ENCODE measurements at places on chromosomes 13 and 19.

GRCh38 chr13:114226699-114227323 lies 7.9 kb upstream of the CDC16 start:
- peak; percentile 92 for DNase-seq

DNA sequence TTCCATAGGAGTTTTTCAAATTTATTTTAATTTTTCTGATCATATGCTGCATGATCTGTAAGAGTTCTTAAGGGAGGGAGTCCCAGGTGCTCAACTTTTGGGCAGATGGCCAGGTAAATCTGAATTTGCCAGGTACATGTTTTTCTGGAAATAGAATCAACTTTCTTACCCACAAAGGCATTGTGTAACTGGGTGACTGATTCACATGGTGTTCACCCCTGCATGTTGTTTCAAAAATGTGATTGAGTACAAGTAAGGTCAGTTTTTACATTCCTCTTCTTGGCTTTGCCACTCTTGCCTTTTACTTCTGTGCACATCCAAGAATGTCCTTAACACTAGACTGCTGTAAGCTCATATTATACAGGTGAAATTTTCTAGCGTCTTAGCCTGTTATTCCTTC lies 30.4 kb downstream of the RB1 start:
- no peak for DNase-seq

- peak; percentile 54 for DNase-seq
Observed at GRCh38 chr13:39016787-39017186, 21.1 kb downstream of the PROSER1 start.

DNA sequence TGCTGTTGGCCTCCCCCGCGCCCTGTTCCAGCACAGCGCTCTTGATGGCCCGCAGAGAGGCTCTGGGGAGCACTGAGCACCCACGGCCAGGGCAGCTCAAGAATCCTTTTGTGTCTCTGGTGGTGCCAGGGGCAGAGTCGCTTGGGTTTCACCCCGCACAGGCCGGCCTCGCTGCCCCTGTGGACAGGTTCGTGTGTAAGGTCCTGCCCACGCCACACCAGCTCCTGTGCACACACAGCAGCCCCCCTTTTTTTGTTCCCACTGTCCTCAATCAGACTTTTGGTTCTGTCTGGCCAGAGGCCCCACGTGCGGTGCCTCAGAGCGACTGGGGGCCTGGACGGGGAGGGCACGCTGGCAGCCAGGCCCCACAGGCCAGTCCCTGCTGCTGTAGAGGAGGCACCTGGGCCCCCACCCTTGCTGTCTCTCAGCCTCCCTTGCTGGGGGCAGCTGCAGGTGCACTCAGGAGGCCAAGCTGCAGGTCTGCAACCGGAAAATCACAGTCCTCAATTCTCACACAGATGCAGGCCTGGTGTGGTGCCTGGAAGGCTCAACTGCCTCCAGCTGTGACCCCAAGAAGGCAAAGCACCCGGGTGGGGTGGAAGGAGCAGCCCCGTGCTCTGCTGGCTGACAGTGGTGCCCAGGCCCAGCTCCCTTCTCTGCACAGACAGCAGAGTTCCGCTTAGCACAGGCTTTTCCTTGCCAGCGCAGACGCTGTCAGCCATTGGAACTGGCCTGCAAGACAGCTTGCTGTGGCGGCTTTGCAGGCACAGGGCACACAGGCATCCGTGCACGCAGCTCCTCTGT lies 12.6 kb upstream of the F7 start:
- no peak for DNase-seq

DNA sequence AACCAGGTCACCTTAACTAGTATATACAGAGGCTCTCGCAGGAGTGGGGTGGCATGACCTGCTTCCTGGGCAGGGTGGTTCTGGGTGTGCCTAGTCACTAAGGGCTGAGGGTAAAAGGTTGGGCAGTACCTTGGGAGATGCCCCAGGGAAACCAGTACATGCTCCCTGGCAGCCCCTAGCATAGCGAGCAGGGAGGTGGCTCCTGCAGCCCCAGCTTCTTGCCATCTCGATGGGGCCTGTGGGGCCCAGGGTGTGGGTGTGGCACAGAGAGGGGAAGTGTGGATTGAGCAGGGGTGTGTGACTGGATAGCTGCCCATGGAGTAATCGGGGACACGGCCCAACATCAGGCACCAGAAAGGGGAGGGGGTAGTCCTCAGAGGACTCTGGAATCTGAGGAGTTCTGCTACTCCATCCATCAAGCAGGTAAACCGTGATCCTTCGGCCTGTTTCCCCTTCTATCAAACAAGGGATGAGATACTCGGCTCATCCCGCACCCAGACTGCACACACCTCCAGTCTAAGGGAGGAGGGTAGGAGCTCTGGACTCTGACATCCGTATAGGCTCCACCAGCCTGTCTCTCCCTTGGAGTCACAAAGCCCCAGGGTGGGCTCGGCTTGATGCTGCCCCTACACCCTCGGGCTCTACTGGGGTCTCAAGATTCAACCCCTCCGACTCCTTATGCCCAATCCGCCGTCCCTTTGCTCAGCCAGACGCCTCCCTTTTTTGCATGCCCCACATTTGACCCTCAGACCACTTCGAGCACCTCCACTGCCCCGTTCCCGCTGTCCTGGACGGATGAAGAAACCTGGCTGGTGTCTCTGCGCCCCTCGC lies 1.1 kb downstream of the ZBTB45 start:
- peak; percentile 67 for DNase-seq

GRCh38 chr13:52012512-52012836 lies 276 bp downstream of the ALG11 start:
- DNase-seq, result no peak

- no peak for DNase-seq
Observed at GRCh38 chr19:6259312-6259861, 20.4 kb downstream of the MLLT1 start.

GRCh38 chr19:39377373-39378362 lies 13.2 kb downstream of the PAF1 start:
- DNase-seq, result no peak

- DNase-seq, result no peak
Observed at GRCh38 chr19:39372941-39373340, 18.0 kb downstream of the PAF1 start.

DNA sequence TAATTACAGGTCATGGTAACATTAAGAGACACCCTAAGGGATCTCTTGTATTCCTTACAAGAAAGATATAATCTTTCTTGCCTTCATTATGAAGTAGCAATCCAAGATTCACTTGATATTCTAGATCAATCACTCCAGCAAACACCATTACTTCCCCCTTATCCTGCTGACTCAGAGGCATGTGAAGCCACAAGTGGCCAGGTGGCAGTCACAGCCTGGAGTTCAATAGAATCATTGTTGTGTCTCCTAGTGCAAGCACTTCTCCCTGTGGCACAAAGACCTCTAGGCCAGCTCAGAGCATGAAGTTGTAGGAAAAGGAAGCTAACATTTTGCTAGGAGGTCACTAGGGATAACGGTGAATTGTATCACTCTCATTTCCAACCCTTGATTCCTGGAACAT lies 864.3 kb upstream of the ATXN8OS start:
- DNase-seq, result no peak

DNA sequence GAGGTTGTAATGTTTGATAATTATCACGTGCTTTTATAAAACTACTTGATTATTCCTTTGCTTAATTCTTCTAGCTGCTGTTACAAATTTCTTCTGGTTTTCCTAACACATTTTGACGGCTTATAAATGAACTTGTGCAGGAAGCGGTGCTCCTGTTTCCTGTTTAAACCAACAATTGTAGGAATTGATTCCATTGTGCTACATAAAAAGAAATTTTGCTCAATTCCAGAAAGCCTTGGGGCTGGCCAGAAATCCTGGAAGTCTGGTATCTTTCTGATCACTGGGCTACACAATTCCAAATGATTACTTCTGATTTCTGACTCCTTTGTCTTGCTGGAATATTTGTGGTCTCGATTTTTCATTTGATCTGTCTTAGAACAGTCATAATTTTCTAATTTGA lies 14.9 kb downstream of the RFC3 start:
- no peak for DNase-seq

DNA sequence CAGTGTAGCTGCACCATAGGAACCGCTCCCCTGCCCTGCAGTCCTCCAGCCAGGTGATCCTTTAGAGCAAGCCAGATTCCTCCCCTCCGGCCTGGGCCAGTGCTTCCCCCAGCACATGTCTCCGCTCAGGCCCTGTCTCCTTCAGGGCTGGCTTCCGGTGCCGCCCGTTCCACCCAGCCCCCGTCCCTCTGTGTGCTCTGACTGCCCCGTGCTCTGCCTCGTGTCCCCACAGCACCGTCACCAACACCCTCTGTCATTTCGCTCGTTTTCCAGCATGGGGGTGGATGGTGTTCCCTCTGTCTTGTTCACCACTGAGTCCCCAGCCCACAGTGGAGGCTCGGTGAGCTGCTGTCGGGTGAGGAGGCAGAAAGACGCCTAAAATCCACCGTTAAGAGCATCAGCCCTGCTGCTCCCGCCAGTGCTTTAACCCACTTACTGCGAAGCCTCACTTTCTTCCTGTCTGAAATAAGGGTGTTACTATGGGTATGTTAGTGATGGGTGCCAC lies 54.5 kb downstream of the TSSK6 start:
- peak; percentile 58 for DNase-seq

- no peak for DNase-seq
Observed at GRCh38 chr19:32824191-32824751, 45.3 kb downstream of the SLC7A9 start.

DNA sequence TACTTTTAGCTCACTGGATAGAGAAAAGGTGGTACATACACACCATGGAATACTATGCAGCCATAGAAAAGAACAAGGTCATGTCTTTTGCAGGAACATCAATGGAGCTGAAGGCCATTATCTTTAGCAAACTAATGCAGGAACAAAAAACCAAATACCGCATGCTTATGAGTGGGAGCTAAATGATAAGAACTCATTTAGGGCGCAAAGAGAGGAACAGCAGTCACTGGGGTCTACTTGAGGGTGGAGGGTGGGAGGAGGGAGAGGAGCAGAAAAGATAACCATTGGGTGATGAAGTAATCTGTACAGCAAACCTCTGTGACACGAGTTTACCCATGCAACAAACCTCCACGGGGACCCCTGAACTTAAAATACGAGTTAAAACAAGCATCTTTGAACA lies 135.1 kb downstream of the IRS2 start:
- no peak for DNase-seq

GRCh38 chr13:32431361-32431760 lies 3.4 kb upstream of the N4BP2L1 start:
- DNase-seq, result no peak

- DNase-seq, result no peak
Observed at GRCh38 chr19:31226151-31226935, 122.9 kb downstream of the TSHZ3 start.

GRCh38 chr13:108929532-108930206 lies 300.3 kb downstream of the MYO16 start:
- no peak for DNase-seq

DNA sequence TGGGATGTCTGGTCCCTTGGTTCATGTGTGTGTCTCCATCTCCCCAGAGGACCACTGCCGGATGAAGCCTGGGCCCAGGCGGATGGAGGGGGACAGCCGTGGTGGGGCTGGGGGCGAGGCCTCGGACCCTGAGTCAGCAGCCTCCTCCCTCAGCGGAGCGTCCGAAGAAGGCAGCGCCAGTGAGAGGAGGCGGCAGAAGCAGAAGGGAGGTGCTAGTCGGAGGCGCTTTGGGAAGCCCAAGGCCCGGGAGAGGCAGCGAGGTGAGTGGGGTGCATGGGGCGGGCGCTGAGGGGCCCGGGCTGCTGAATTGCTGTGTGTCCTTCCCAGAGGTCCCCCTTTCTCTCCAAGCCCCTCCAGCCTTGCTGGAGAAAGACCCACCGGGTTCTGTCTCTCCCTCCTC lies 3.2 kb downstream of the CCDC106 start:
- no peak for DNase-seq

- no peak for DNase-seq
Observed at GRCh38 chr19:45883881-45884681, 1.9 kb downstream of the IRF2BP1 start.

DNA sequence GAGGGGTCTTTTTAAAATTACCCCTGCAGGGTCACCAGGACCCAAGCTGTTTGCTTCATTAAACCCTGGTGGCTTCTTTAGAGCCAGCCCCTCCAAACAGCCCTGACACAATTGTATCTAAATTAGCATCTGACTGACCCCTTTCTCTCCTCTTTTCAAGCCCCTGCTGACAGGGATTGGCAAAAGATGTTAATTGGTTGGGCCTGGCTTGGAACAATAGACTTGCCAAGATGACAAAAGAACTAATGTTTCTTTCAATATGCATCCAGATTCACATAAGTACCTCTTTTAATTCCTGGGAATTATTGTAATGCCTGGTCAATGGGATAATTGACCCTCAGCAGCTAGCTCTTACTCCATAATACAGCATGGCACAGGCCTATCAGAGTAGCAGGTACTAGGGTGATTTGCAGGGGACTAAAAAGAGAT lies 140.8 kb downstream of the SHISA2 start:
- DNase-seq, result no peak

DNA sequence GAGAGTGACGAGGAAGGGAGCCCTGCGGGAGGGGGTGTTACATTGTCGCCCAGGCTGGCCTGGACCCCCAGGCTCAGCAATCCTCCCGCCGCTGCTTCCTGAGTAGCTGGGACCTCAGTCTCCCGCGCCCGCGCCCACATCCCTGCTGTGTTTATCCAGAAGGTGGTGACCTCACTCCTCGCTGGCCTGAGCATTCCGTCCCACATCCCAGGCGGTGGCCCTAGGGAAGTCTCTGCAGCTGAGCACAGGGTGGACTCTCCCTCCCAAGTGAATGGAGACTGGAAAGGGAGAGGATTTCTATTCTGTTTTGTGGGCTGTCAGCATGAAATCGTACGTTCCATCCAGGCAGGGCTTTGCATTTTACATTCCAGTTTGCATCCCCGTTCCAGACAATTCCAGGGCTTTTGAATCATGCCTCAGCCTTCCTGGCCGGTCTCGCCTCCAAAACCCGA lies 401 bp upstream of the ZNF765 start:
- DNase-seq, result peak; percentile 40

DNA sequence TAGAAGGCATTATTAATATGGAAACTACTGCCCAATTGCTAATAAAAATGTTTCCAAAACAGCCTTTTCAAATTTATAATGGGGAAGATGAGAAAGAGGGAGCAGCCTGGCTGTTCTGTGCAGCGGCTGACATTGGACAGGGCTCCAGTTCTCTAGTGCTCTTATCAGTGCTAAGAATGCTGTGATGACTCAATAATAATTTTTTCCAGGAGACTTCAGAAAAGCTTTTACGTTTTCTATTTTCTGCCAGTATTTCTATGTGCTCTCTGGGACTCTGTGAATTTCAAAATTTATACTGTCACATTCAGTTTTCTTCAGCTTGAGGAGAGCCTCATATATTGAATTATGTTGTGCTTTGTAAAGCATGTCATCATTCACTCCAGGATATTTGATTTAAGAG lies 209.6 kb downstream of the VWA8 start:
- DNase-seq, result no peak

DNA sequence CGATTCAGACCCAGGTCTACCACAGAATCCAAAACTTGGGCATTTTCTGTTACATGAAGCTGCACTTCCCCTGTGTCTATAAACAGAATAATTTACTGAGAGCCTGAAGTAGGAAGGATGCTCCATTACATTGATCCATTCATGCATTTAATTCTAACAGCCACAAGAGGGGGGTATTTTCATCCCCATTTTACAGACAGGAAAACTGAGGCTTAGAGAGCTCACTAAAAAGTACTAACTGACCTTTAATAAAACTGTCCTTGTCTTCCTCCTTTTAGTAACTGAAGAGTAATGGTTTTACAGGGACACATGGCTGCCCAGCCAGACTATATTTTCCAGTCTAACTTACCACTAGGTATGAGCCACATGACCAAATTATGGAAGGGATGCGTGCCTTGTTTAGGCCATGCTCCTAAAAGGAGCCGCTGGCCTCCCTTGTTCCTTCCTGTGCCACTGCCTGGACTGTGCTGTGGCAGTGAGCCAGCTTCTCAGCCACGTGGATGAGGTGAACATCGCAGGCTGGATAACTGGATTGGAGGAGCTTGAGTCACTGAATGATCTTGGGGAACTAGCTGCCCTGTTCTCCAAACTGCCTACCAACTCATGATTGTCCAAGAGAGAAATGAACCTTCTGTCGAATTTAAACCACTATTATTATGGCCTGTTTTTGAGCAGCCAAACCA lies 108.3 kb downstream of the DOCK9 start:
- no peak for DNase-seq

Measured in Karpas-422 (cell line).